ENCODE measurements at places on chromosomes 16 and 17.

- no peak for DNase-seq
Measured at GRCh38 chr17:32907583-32907982, 20.4 kb upstream of the TMEM98 start.

DNA sequence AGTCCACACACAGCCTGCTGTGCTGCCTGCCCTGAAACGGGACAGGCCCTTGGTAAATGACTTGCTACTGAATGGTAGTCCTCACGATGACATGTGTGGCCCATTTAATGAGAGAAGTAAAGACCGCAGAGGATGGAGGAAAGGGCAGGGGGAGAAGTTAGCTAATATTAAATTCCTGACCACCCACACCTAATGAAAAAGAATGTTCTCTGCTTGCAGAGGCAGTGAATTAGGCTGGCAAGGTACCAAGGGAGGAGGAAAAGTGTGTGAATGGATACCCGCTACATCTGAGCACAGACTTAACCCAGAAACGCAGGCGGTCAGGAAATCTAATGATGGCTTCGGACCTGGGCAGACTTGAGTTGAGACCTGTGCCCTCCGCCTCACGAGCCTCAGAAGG lies 141.2 kb downstream of the PRKCA start:
- no peak for DNase-seq

DNA sequence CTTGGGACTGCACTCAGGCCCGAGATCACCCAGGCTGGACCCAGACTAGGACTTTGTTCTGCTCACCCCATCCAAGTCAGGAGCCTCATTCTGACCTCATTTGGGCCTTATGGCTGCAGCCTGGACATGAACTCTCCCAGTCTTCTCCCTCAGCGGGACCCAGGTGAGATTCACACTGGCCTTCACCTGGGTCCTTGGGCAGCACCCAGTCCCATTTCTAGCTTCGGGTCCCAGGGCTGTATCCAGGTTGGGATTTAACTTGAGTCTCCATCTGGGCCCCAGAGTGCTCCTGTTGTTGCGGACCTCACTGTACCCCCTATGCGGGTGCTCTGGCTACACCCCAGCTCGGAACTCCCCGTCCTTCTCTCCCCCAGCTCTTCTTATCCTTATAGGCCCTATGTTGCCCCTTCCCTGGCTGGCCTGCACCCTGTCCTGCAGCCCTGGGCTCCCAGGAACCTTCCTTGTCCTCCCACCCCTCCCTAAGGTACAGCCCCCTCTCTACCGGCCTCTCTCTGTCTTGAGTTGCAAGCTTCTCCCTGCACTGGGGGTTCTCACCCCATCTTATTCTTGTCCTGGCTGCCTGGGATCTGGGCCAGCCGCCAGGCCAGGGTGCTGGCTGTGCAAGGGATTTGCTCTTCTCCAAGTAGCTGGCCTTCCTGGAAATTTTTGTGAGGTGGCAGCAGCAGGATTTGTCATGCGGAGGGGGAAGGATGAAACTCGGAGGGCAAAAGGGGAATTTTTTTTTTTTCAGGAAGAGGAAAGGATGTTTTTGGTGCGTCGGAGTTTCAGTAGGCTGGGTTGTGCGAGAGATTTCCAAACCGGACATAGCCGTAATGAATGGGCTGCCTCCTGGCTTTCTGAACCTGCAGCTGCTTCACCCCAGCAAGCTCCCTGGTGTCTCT lies 904 bp downstream of the MAP2K3 start:
- DNase-seq: peak; percentile 40

GRCh38 chr16:74578838-74579237 lies 28.1 kb downstream of the GLG1 start:
- no peak for DNase-seq

DNA sequence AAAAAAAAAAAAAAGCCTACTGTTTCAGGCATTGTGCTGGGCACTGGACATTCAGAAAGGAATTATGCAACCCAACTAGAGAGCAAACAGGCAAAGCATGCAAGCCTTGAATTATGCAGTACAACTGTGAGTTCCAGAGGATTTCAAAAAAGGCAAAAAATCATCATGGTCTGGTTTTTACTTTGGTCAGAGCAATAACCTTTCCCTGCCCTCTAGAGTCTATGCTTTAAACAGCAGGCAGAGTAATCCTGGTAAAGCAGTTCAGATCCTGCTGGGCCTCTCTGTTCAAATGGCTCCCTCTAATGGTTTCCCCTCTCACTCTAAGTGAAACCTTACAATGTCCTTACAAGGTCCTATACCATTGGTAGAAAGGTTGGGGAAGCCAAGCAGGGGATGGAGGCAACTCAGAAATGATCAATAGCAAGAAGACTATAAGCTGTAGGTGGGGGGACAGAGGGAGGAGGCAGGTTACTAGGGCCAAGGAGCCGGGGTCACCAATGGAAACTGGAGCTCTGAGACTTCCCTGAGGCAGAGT lies 4.6 kb upstream of the TAF15 start:
- DNase-seq: peak; percentile 62

DNA sequence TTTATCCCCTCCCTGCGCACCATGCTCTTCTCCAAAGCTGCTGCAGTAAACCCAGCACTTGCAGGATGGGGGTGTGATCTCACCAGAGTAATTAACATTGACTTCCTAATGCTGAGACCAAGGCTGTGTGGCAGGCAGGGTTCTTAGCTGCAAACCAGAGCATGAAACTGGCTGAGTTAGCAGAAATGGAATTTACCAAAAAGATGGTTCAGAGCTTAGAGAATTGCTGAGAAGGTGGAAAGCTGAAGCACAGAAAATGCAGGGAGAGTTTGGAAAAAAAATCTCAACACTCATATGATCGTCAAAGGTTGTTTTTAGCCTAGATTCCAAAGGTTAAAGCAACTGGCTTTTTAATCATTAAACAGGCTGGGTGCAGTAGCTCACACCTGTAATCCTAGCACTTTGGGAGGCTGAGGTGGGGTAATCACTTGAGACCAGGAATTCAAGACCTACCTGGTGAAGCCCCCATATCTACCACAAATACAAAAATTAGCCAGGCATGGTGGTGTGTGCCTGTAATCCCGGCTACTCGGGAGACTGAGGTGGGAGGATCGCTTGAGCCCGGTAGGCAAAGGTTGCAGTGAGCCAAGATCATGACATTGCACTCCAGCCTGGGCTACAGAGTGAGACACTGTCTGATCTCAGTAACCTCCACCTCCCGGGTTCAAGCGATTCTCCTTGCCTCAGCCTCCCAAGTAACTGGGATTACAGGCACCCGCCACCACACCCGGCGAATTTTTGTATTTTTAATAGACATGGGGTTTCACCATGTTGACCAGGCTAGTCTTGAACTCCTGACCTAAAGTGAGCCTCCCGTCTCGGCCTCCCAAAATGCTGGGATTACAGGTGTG lies 6.0 kb upstream of the TXNDC11 start:
- DNase-seq: no peak

- DNase-seq: no peak
Measured at GRCh38 chr16:57949013-57949412, 21.9 kb downstream of the CNGB1 start.

DNA sequence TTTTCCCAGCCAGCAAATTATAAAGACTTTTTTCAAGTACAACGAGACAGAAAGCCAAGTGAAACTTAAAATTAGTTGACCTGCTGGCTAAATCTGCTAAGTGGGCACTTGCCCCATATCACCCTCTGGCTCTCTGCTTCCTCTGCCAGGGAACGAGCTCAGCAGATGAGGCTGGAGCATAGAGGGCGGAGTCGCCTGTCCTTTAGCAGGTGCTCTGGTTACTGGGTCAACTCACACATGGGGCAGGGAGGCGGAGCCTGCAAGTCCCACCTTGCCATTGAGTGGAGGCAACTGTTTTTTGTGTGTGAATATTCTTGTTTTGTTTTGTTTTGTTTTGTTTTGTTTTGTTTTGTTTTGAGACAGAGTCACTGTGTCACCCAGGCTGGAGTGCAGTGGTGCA lies 62.5 kb downstream of the EMP2 start:
- no peak for DNase-seq

DNA sequence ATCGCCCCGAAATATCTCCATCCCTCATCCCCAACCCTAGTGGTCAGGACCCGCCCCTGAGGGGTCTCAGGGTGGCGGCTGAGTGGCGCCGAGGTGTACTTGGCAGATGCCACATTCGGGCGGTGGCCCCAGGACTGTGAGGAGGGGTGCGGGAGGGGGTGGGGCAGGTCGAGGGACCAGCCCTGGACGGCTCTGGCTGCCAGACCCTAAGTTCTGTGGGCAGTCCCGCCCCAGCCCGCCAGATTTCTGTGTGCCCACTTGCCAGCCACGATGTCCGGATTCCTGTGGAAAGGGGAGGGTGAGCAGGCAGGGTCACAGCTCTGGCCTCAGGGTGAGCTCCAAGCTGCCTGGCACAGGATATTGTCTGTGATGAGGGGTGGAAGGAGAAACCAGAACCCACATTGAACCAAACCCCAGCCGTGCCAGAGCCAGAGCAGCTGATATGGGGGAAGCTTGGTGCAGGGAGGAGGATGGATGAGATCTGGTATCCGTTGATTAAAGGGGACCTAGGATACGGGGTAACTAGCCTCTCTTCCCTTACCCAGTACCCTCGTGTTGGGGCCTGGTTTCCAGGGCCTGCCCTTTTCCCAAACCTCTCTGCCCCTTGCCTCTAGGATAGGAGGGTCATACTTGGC lies 1.1 kb upstream of the CHAD start:
- no peak for DNase-seq

- no peak for DNase-seq
Measured at GRCh38 chr16:59690216-59690615, 956.1 kb upstream of the GOT2 start.

DNA sequence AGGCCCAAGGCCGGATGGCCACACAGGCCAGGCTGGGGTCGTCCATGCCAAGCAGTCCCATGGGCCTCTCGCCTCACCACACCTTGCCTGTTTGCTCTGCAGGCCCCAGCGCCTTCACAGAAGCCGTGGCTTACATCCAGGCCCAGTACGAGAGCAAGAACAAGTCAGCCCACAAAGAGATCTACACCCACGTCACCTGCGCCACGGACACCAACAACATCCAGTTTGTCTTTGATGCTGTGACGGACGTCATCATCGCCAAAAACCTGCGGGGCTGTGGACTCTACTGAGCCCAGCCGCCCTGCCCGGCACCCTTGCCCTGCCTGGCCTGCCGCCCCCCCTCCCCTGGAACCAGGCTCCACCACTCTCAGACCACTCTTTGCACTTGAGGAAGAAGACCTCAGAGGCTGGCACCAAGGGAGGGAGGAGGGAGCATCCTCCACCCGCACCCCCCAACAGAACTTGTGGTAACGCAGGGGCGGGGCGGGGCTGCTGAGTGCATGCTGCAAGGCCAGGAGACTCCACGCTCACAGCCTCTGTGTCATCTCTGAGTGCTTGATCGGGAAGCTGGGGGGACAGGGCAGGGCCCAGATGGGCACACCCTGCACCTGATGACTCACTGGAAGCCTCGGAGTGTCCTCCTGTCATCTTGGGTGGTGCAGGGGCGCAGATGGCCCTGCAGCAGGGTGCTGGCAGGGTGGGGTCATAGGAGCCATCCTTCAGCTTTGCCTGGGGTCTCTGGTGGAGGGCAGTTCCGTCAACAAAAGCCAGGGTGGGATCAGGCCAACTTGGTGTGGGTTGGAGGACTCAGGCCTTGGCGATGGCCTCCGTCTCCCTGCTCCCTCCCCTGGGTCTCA lies 81.5 kb downstream of the AMFR start:
- DNase-seq: no peak

DNA sequence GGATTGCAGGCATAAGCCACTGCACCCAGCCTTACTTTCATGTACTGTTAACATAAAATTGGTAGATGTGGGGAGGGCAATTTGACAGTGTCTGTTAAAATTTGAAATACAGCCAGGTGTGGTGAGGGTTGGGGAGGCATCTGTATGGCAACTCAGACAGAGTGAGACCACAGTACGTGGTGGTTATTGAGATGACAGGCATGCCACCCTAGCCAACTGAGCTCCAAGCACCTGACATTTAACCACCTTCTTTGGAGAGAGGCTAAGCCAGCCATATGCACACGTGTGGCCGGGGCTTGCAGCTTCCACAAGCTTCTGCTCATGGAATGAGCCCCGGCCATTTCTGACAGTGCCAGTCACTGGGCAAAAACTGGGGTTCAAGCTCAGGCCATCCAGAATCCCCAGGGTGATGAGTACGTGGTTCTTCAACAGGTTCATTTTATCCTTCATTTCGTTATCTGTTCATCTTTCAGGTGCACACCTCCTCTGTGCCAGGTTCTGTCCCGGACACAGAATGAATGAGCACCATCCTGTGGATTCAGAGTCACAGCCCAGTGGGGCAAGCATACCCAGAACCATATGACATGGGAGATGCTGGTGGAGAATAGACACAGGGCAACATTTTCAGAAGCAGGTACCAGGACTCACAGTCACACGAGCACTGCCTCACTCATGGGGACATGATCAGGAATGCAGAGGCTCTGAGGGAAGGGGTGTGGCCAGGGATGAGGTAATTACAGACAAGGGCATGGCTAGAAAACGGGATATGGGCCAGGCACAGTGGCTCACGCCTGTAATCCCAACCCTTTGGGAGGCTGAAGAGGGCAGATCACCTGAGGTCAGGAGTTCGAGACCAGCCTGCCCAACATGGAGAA lies 36.2 kb downstream of the C16orf82 start:
- DNase-seq: no peak

DNA sequence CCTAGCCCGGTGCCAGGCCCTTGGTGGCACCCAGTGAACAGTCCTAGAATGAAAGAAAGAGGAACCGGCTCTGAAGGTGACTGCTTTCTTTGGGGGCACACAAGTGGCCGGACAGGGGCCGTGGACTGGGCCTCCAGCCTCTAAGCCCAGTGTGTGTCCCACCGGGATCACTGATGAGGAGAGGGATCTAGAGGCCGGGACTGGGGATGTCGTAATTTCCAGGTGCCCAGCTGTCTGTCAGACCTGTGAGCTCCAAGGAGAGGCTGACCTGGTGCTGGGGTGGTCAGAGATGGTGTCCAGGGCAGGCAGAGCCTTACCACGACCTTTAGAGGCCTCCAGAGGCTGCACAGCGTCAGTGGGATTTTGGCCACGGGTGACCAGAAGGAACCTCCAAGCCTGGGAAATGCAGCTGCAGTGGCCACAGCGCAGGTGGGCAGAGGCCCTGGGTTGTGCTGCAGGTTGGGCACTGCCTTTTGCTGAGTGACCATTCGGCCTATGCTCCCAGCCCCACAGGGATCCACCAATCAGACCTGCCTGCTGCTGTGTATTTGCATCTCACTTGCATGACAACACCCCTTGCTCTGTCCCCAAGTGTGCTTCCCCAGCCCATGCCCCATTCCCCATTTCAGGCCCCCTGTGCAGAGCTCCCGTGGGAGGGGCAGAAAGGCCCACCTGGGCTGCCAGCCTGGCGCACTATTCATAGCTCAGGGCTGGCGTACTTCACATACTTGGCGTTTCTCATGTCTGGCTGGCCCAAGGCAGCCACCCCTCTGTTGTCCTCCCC lies 12.5 kb downstream of the ARHGAP23 start:
- no peak for DNase-seq

GRCh38 chr16:84489131-84489530 lies 15.3 kb downstream of the MEAK7 start:
- DNase-seq: no peak
